ENCODE measurements at places on chromosomes 1 and 21.

DNA sequence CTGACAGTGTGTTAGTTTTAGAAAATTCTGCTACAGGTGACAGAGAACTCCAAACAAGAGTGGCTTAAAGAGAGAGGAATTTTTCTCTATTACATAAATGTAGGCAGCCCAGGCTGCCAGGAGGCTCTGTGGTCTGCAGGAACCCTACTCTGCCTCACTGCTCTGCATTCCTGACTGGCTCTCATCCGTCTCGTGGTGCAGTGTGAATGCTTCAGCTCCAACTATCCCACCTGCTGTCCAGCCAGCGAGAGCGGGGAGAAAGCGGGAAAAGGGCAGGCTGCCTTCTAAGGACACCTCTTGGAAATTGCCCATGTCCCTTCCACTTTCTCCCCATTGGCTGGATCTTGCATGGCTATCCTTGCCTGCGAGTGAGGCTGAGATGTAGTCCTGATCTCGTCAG, 131.3 kb downstream of the PEX14 start:
- DNase-seq: no peak

GRCh38 chr1:218867941-218868626, 305.6 kb upstream of the LYPLAL1 start:
- no peak for DNase-seq

- no peak for DNase-seq
Observed at GRCh38 chr21:25903607-25904006, 168.8 kb downstream of the GABPA start.

DNA sequence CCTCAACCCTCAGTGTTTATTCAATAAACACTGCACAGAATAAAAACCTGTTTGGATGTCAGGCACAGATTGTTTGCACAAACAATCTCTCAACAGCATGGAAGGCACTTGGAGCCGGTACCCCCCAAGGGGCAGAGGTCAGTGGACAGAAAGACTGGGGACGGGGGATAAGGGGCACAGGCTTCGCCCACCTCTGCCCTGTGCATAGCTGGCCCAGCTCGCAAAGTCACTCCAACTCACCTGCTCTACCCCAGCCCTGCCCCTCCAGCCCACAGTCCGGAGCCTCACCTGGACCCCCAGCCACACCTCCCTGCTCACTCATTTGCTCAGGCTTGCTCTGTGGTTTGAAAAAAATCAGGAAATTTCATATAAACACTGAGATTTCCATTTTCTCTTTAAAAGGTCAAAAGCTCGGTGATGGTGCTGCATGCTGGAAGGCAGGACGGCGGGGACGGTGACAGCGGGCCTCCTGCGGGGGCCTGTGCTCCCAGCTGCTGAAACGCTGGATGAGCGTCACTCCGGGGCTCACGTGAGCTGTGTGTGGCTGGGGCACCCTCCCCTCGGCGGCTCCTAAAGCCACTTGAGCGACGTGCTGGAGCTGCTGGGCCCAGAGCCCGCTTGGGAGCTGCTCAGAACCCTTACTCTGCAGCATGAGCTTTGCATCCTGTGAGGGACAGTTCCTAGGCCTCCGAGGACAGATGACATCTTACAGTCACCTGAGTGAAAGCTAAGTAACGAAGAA, 54.5 kb downstream of the PRDM15 start:
- no peak for DNase-seq

DNA sequence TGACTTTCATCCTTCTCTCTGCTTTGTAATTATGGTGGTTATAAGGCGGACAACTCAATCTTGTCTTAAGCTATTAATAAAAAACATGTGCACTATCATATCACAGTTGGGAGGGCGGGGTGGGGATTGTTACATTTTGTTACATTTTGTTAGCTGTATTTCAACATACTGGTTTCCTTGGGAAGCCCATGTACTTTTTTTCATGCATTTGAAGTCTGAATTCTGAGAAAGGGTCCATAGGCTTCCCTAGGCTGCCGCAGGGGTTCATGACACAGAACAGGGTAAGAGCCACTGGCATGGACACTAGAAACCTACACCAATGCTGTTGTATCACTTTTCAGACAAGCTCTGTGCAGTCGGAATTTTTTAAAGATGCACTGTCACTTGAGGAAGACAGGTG, 178.8 kb downstream of the ETS2 start:
- DNase-seq: no peak

- no peak for DNase-seq
Observed at GRCh38 chr1:100736746-100737145, 17.2 kb downstream of the VCAM1 start.

DNA sequence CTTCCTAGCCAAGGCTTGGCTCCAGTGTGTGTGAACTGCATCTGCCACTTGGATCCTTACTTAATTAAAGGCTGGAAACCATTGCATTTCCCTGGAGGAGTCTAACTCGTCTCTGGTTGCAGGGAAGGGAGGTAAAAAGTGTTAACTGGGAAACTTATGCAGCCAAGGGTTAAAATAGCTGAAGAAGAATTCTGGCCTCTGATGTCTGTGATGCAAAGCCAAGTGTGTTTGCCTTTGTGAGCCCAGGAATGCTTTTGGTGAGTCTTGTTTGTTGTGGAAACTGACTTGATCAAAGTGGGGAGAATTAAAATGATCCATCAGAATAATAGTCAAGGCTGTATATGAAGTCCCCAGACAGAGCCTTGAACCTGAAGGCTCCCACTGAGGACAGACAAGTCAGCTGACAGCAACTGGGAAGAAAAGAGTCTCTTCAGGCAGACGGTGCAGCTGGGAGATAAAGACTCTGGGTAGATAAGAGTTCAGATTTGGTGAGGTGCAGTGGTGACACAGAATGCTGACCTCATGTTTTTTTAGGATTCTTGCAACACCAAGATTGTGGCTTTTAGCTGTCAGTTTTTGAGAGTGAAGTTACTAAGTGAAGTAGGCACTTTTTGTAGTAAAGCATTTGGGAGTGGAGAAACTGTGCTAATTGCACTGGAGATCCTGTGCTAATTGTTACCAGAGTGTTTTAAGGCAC, 59.5 kb upstream of the WLS start:
- no peak for DNase-seq

DNA sequence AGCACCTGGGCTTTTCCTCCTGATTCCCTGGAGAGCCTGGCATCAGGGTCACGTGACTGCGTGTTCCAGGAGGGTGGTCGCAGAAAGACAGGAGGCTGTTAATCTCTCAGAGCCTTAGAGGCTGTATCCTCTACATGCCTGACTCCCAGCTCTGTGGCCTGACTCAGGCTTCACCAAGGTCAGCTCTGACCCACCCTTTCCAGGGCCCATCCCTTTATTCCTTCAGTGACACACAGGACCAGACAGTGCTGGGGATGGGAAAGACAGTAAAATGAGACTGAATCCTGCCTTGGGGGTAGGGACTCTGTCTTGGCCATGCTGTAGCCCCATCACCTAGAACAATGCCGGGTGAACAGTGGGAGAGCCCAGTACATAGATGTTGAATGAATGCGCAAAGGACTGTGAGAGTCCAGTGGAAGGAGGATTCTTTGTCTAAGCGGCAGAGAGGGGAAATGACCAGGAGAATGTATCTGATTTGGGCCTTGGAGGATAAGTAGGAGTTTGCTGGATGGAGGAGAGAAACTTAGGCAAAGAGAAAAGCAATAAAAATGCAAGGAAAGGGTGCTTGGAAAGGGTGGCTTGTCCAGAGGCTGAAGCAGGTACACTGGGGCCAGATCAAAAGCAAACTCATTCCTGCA, 33.0 kb downstream of the EPHX1 start:
- no peak for DNase-seq

DNA sequence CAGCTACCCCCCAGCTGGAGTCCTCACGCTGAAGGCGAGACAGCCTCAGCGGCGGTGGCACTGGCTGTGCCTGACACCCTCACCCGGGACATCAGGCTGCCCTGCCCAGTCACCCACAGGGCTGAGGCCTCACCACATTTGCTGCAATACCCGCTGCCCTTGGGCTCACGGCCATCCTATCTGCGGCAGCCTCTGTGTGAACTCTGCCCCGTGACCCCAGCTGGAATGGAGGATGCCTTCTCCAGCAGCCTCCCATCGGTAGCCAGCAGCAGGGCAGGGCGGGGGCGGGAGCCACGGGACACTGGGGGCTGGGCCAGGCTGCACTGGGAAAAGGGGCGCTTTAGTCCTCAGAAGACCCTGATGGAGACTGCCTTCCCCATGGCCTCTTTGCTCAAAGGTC, 112.4 kb upstream of the ZBTB40 start:
- DNase-seq: no peak

- DNase-seq: no peak
Observed at GRCh38 chr1:10843697-10844096, 47.3 kb upstream of the CASZ1 start.

GRCh38 chr1:245906207-245906606, 600.9 kb downstream of the SMYD3 start:
- no peak for DNase-seq

DNA sequence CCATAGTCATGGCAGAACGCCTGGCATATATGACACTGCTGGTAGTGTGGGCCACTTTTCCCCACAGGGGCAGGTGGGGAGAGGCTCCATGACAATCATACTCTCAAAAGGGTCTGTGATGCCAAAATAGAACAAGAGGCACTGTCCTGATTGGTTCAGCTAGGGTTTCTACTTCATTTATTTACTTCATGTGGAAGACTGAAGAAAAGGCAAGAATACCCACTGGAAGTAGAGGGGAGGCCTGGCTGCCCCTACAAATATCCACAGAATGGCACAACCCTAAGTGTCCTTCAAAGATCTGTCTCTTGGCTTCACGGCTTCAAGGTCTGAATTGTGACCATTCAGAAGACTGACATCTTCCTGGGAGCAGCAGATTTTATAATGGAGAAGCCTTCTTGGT, 4.5 kb upstream of the SFT2D2 start:
- DNase-seq: no peak

GRCh38 chr1:22212400-22213233, 69.7 kb upstream of the WNT4 start:
- no peak for DNase-seq

- DNase-seq: no peak
Observed at GRCh38 chr1:93623436-93623835, 58.2 kb downstream of the BCAR3 start.

DNA sequence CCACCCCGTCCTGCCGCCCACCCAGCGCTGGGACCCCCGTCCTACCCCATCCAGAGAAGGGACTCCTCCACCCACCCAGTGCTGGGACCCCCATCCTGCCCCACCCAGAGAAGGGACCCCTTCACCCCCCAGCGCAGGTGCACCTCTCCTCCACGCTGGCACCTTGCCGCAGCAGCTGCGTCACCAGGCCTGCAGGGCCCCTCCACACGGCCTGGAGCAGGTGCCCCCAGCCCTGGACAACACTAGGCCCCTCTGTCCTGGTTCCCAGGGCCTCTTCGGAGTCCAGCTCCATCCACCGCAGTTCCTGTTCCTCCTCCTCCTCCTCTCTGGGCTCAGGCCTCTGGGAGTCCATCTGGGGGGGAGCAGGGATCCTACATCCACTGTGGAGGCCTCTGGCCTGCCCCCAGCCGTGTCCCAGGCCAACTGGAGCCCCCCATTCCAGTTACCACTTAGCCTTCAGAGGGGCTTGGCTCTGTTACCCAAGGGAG, 378 bp downstream of the ANKRD65 start:
- no peak for DNase-seq

DNA sequence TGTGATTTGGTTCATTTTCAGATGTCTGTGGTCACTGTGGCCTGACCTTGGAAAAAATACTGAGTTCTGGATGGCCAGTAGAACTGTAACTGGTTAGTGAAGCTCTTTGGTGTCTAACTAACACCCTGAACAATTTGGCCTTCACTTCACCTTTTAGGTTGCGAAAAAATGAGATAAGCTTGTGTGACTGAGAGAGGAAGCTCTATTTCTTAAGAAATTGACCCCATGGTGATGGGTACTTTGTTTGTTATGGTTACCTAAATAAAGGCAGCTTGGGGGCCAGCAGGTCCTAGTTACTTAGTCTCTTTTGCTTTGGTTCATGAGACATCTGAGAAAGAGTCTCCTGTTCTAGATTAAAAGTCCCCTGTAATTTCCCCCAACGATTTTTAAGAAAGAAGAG, 181.6 kb downstream of the ZNF326 start:
- DNase-seq: no peak

- DNase-seq: no peak
Observed at GRCh38 chr1:119451158-119451557, 36.2 kb downstream of the HSD3B2 start.

DNA sequence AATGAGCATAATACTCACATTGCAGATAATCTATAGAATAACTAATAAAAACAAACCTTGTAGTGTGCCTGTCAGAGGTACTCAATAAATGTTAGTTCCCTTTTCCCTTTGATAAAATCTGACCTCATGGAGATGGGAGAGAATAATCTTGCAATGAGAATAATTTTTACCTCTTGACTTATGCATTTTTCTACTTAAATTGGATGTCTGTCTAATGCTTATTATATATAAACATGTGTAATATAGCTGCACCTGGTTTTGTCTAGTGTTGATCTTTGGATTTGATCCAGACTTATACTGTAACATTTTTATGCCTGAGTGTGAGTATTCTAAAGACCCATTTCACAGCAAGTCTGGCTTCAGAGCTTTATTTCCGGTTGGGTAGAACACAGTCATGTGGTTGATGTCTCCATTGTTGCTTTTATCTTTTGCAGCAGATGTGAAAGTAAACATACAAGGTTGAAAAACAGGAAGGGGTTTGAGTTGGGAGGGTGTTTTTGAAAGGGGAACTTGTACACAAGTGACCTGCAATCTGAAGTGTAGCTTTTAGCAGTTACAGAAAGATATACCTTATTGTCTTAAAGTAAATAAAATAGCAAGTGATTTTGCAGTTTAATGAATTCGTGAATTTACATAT, 12.4 kb downstream of the EPB41 start:
- peak; percentile 24 for DNase-seq
